ENCODE measurements at places on chromosomes 11 and 22. TPM values are rescaled to one million over a fixed set of nuclear protein-coding genes. Genes with fewer than 3 reads are reported as not detected.

- H3K27ac ChIP-seq, result no peak overlapping the region
- no peaks in the 10 kb centered on the region for H3K4me1 ChIP-seq
- no peak overlapping the region for H3K4me3 ChIP-seq
- no peak for DNase-seq
- no peaks in the 10 kb centered on the region for H3K27me3 ChIP-seq
- no peaks in the 10 kb centered on the region for H3K36me3 ChIP-seq
These were observed 26.2 kb upstream of the GUCY1A2 start for GRCh38 chr11:107044503-107044902.

DNA sequence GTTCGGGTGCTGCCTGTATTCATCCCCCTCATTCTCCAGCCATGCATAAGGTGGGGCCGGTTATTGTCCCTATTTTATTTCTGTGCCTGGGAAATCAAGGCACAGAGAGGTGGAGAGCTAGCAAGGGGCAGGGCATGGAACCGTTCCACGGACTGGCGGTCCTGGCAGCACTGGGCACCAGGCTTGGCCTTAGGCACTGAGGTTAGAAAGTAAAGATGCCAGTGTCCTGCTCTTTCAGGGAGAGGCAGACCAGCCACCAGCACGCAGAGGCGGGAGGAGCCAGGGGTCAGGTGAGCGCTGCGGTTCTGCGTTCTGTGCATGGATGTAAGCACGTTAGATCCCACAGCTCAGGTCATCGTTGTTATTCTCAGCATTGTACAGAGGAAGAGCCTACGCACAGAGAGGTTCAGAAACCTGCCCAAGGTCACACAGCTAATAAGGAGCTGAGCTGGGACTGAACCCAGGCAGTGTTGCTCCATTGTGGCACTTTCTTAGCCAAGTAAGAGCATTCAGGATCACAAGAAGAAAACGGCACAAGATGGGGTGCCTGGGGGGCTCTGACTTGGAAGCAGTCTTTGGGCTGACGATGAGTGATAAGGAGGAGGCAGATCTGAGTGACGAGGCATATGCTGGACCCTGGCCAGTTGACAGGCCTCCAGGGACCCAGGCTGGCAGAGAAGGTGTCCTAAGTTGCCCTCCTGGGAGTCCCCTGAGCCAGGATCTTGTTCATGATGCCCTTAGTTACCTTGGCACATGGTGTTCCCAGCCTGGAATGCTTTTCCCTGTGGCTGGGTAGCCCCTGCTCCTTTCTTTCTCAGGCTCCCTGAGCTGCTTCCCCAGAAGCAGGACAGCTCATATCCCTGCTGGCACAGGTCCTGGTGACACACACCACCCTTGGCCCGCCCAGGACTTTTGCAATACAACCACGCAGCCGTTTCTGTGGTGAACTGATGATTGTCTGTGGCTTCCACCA lies 41.1 kb downstream of the OSBPL5 start:
- H3K4me1 ChIP-seq, result peaks cover 20% of the 10 kb centered on the region
- H3K27ac ChIP-seq, result no peak overlapping the region
- H3K27me3 ChIP-seq, result no peaks in the 10 kb centered on the region
- no peaks in the 10 kb centered on the region for H3K36me3 ChIP-seq

GRCh38 chr11:121365304-121365703 lies 72.7 kb downstream of the SC5D start:
- H3K4me1 ChIP-seq, result peaks cover 4% of the 10 kb centered on the region
- no peaks in the 10 kb centered on the region for H3K36me3 ChIP-seq
- no peaks in the 10 kb centered on the region for H3K27me3 ChIP-seq
- H3K27ac ChIP-seq, result no peak overlapping the region
- no peak for DNase-seq

- peaks cover 7% of the 10 kb centered on the region for H3K4me1 ChIP-seq
- H3K27me3 ChIP-seq, result no peaks in the 10 kb centered on the region
- no peak for DNase-seq
- H3K4me3 ChIP-seq, result no peak overlapping the region
- H3K27ac ChIP-seq, result no peak overlapping the region
These were observed 4.0 kb downstream of the SSRP1 start for GRCh38 chr11:57331720-57332119.

DNA sequence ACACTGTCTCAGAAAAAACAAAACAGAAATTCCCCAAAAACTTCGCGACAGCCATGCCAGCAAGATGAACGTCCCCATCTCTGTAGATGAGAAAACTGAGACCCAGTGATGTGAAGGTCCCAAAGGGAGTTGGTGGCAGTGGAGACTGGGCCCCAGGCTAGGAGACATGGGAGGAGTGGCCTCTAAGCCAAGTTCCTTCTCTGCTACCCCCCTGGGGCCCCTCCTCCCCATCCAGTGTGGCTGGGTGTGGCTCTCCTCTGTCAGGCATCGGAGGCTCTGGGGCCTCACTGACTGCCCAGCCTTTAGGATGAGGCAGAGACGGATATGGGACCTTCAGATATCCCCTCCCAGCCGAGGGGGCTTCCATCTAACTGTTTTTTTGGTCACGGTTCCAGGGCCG lies 9.8 kb downstream of the RELT start:
- H3K27ac ChIP-seq, result peak overlapping the region; percentile 67
- no peaks in the 10 kb centered on the region for H3K4me1 ChIP-seq
- no peak for DNase-seq

DNA sequence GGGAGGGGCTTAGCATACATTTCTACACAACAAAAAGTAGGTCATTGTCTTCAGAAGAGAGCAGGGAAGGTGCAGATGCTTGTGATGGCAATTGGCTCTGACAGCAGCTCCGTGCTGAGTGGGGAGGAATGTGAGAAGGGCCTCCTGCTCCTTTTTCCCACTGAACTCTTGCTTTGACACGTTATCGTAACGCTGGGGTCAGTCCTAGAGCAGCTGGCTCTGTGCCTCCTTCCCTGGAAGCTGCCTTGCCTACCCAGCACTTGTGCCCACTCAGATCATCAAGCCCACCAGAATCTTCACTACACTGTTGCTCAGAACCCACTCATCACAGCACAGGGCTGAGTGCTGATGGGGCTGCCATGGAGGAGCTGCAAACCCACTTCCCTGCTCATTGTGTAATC lies 14.9 kb upstream of the NAV2 start:
- H3K27me3 ChIP-seq, result no peaks in the 10 kb centered on the region
- no peak for DNase-seq
- no peaks in the 10 kb centered on the region for H3K4me1 ChIP-seq
- no peaks in the 10 kb centered on the region for H3K36me3 ChIP-seq
- H3K4me3 ChIP-seq, result no peak overlapping the region

DNA sequence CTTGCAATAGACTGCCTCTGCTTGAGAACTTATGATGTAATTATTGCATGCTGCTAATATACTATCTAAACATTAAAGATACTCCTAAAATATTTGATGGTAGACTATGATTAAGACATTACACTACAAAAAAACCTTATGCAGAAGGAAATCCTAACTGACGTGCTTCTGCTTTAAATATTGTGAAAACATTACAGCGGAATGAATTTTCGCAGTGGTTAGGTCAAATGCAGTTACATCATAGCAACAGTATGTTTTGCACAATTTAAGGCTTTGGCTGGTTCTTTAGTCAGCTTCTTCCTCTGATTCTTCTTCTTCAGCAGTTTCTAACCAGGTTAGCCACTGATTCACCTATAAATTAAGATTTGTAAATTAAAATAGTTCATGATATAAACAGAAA lies 11.2 kb downstream of the EIF4G2 start:
- H3K4me1 ChIP-seq, result no peaks in the 10 kb centered on the region
- H3K36me3 ChIP-seq, result peaks cover 57% of the 10 kb centered on the region
- H3K27ac ChIP-seq, result no peak overlapping the region
- H3K4me3 ChIP-seq, result no peak overlapping the region

Gene OR2AG2
- total RNA-seq, result 0.47 TPM

- no peak overlapping the region for H3K4me3 ChIP-seq
- DNase-seq, result no peak
- H3K27ac ChIP-seq, result no peak overlapping the region
- no peaks in the 10 kb centered on the region for H3K36me3 ChIP-seq
- H3K4me1 ChIP-seq, result no peaks in the 10 kb centered on the region
- H3K27me3 ChIP-seq, result no peaks in the 10 kb centered on the region
These were observed 40.5 kb upstream of the OR9Q1 start for GRCh38 chr11:57983191-57983590.
